Uterus (tissue), 4 donors: ENCODE measurements at places on chromosomes 3 and 15. TPM values are rescaled to one million over a fixed set of nuclear protein-coding genes. Genes with fewer than 3 reads are reported as not detected.

DNA sequence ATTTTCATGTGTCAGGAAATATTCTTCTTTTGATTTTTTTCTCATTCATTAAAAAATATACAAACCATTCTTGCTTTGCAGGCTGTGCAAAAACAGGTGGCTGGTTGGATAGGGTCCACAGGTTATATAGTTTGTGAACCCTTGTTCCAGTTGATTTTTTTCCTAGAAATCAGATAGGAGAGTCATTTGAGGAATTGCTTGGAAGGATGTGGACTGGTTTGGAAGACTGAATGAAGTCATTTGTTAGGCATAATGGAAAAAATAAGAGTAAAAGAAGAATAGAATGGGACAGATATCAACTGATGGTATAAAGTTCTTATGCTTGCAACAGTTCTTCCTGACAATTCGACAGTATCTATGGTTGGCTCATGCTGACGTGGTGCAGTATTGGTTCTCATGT is 189.4 kb downstream of the PTPRG start:
- H3K27ac ChIP-seq, result no peak overlapping the region
- no peak for DNase-seq
- H3K4me1 ChIP-seq, result no peaks in the 10 kb centered on the region
- no peak overlapping the region for H3K4me3 ChIP-seq
- no peaks in the 10 kb centered on the region for H3K27me3 ChIP-seq

DNA sequence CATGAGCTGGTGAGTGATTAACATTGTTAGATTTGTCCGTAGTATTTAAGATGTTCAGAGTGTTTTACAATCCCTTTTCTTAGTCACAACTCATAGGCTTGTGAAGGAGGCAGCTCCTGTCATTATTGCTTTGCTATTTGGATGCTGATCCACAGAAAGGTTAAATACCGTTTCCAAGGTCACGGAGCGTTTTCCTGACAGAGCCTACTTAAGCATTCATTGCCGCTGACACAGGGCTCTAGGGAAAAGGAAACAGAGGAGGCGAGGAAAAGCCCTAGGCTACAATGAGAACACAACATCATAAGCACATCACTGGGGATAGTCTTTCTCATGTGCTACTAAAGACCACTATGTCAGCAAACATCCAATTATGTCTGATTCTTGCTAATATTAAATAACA is 38.5 kb upstream of the CPB1 start:
- DNase-seq, result no peak
- H3K27me3 ChIP-seq, result no peaks in the 10 kb centered on the region
- no peaks in the 10 kb centered on the region for H3K4me1 ChIP-seq

DNA sequence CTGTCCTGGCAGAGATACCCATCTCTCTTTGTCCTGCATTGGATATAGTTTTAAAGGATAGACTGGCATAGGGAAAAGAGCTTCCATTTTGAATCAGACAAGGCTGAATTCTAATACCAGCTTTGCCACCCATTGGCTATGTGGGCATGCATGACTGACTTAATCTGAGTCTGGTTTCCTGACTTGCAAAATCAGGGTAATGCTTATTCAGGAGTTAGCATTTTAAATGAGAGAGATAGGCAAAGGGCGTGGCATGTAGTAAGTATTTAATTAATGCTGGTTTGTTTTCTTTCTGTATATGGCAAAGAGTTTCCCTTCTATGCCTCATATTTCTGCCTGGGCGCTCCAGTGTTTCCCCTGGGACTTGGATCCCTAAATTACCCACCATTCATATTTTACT is 492.9 kb downstream of the IGSF11 start:
- H3K36me3 ChIP-seq, result no peaks in the 10 kb centered on the region
- H3K4me1 ChIP-seq, result no peaks in the 10 kb centered on the region
- DNase-seq, result no peak
- H3K4me3 ChIP-seq, result no peak overlapping the region

GRCh38 chr3:55305696-55306485 is 181.2 kb downstream of the WNT5A start:
- no peak overlapping the region for H3K4me3 ChIP-seq
- H3K36me3 ChIP-seq, result no peaks in the 10 kb centered on the region
- no peaks in the 10 kb centered on the region for H3K4me1 ChIP-seq
- no peaks in the 10 kb centered on the region for H3K27me3 ChIP-seq
- H3K27ac ChIP-seq, result peak overlapping the region; percentile 5

DNA sequence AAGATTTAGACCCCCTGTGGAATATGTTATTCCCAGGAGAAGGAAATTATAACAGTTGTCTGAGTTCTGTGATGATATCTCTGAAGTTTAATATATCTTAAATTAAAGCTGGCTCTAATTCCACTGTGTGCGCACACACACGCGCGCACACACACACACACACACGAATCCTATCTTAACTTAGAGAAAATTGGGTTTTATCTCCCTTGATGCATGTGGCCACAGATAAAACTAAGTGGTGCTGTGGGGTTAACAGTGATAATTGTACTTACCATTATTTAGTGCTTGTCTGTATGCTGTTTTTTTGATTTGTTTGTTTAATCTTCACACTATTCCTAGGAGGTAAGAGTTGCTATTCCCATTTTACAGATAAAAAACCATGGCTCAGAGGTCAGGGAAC is 7.4 kb downstream of the EEFSEC start:
- H3K27me3 ChIP-seq, result no peaks in the 10 kb centered on the region
- H3K4me1 ChIP-seq, result no peaks in the 10 kb centered on the region
- no peak overlapping the region for H3K27ac ChIP-seq
- no peak for DNase-seq
- no peak overlapping the region for H3K4me3 ChIP-seq

- no peak for DNase-seq
- H3K4me1 ChIP-seq, result no peaks in the 10 kb centered on the region
- H3K36me3 ChIP-seq, result no peaks in the 10 kb centered on the region
- H3K27me3 ChIP-seq, result no peaks in the 10 kb centered on the region
- H3K4me3 ChIP-seq, result no peak within 1 kb of the TSS
Observed at GRCh38 chr15:58431221-58432149, at the start of gene LIPC. Gene LIPC (plus strand): TSS chr15:58431991. CDS start chr15:58432033, 42 bp downstream.

GRCh38 chr3:168534761-168535160 is 439.0 kb upstream of the GOLIM4 start:
- no peak for DNase-seq
- H3K4me1 ChIP-seq, result no peaks in the 10 kb centered on the region
- H3K27ac ChIP-seq, result no peak overlapping the region
- no peak overlapping the region for H3K4me3 ChIP-seq
- H3K36me3 ChIP-seq, result no peaks in the 10 kb centered on the region

GRCh38 chr3:181613191-181613590 is 98.5 kb upstream of the SOX2 start:
- H3K4me1 ChIP-seq, result no peaks in the 10 kb centered on the region
- no peak overlapping the region for H3K27ac ChIP-seq
- H3K27me3 ChIP-seq, result no peaks in the 10 kb centered on the region
- no peak overlapping the region for H3K4me3 ChIP-seq
- H3K36me3 ChIP-seq, result no peaks in the 10 kb centered on the region

GRCh38 chr3:134374105-134374790 is at the start of gene AMOTL2:
Gene AMOTL2 (minus strand): TSS chr3:134374447. CDS start chr3:134371433, 3,014 bp downstream.
- H3K27ac ChIP-seq, result peak within 1 kb of the TSS; percentile 99
- H3K27me3 ChIP-seq, result no peaks in the 10 kb centered on the region
- H3K4me3 ChIP-seq, result peak within 1 kb of the TSS; percentile 89
- no peaks in the 10 kb centered on the region for H3K36me3 ChIP-seq
- peak; percentile 93 for DNase-seq

DNA sequence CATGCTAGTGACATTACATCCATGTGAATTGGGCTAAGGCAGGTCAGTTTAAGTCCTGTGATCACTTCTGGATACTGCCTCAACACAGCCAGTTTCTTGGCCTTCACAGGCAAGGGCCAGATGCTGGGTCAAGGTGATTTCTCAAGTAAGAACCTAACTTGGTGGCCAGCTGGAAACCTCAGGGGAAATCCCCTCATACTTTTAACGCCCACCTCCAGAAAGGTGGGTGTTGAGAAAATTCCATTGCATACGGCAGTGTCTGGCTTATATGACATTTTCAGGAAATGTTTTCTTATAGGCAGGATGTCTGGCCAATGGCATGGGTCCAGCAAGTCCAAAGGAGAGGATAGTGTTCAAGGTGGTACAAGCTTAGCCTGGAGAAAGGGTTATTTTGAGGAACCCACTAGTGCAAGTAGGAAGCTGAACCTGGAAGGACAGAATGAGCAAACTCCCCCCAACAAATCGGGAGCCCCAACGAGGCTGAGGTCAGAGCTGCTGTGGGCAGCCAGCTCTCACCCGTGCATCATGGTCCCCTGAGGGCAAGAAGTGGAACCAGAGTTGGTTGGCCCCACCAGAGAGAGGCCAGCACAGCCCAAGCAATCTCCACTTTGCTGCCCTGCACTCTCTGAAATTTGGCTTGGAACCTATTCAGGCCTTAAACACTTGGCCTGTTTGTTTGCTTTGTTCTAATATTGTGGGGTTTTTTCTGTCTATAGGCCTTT is 135.4 kb downstream of the PDE8A start:
- no peaks in the 10 kb centered on the region for H3K4me1 ChIP-seq
- H3K27me3 ChIP-seq, result no peaks in the 10 kb centered on the region
- H3K4me3 ChIP-seq, result no peak overlapping the region

DNA sequence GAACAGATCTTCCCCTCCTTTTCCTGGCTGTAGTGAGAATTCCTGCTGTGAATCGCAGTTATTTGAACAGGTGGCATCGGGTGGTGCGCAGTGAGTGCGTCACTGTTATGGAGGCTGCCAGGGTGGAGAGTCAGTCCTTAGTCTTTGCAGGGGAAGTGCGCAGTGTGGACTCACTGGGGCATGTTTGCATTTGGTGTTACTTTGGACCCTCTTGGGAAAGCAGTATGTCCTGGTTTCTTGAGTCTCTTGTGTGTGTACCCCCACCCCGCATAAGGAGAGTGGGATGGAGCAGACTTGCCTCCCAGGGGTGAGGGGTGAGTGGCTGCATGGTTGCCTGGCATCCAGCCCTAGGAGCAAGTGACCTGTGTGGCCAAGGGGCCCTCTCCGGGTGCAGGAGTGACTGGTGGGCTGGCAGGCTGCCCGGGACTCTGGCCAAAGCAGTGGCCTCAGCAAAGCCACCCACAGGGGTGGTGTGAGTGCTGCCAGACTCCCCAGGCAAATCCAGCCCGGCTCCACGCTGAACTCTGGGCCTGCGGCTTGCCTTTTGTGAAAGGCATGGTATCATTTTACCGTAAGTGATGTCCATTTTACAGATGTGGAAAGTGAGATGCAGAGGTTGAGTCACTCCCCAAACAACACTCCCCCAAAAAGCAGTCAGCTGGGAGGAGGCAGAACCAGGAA is 46.4 kb downstream of the DNASE1L3 start:
- peak; percentile 48 for DNase-seq
- H3K27ac ChIP-seq, result peak overlapping the region; percentile 75
- no peaks in the 10 kb centered on the region for H3K36me3 ChIP-seq
- no peak overlapping the region for H3K4me3 ChIP-seq
- no peaks in the 10 kb centered on the region for H3K27me3 ChIP-seq

DNA sequence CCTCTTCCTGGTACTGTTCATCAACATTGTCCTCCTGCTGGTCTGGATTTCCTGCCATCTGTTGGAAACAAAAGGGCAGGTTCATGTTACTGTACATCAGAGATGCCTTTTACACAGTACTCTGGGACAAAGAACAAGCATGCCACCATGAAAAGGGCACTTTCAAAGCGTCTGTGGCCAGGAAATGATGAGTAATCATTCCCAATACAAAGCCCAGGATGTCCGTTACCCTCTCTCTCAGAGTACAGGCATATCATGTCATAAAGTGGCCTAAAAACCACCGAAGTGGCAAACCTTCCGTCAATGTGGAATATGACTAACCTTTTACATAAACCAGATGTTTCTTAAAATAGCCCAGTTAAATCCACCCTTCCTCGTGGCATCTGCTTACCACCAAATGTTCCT is 71.2 kb downstream of the GOLIM4 start:
- no peak overlapping the region for H3K4me3 ChIP-seq
- H3K4me1 ChIP-seq, result no peaks in the 10 kb centered on the region
- H3K36me3 ChIP-seq, result no peaks in the 10 kb centered on the region
- no peaks in the 10 kb centered on the region for H3K27me3 ChIP-seq
- H3K27ac ChIP-seq, result no peak overlapping the region

- H3K36me3 ChIP-seq, result no peaks in the 10 kb centered on the region
- H3K4me3 ChIP-seq, result peak overlapping the region; percentile 43
- no peak for DNase-seq
- H3K27me3 ChIP-seq, result no peaks in the 10 kb centered on the region
- no peaks in the 10 kb centered on the region for H3K4me1 ChIP-seq
- peak overlapping the region; percentile 7 for H3K27ac ChIP-seq
Observed at GRCh38 chr3:112302881-112303763, 9.1 kb upstream of the SLC9C1 start.

- no peaks in the 10 kb centered on the region for H3K36me3 ChIP-seq
- DNase-seq, result no peak
- H3K4me1 ChIP-seq, result no peaks in the 10 kb centered on the region
- no peaks in the 10 kb centered on the region for H3K27me3 ChIP-seq
Observed at GRCh38 chr15:72592097-72592496, 62.4 kb upstream of the GOLGA6B start.

- H3K36me3 ChIP-seq, result no peaks in the 10 kb centered on the region
- H3K27me3 ChIP-seq, result no peaks in the 10 kb centered on the region
- no peak for DNase-seq
- no peaks in the 10 kb centered on the region for H3K4me1 ChIP-seq
- no peak overlapping the region for H3K27ac ChIP-seq
Observed at GRCh38 chr3:133487204-133487603, 86.3 kb upstream of the CDV3 start.

DNA sequence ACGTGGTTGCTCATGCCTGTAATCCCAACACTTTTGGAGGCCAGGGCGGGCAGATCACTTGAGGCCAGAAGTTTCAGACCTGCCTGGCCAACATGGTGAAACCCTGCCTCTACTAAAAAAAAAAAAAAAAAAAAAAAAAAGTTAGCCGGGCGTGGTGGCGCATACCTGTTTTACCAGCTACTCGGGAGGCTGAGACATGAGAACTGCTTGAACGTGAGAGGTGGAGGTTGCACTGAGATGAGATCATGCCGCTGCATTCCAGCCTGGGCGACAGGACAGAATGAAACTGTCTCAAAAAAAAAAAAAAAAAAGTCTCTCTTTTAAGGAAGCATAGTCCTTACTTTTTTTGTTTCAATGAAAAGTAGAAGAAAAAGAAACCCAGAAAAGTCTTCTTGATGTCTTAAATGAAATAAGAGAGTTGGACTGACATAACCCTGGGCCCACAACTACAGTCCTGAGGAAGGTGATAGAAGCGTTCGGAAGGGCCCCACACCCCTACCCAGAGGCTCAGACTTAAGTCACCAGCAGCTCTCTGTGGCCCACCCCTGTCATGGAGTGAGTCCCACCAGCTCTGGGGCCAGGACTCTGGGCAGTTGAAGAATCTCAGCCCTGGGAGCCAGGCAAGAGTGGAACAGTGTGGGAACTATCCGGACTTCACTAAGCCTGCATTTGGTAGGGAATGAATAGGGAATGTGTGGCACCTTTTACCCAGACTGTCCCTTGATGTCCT is 2.6 kb downstream of the NME9 start:
- H3K4me3 ChIP-seq, result no peak overlapping the region
- DNase-seq, result no peak
- no peaks in the 10 kb centered on the region for H3K27me3 ChIP-seq
- peaks cover 3% of the 10 kb centered on the region for H3K4me1 ChIP-seq

The CCR8 gene
- total RNA-seq, result not detected

The THRB gene
- 28.2 TPM for total RNA-seq

The SAMD7 gene
- not detected for total RNA-seq

The EIF4A2 gene
- 1,121 TPM for total RNA-seq

The TMA7 gene
- 195 TPM for total RNA-seq

The IL5RA gene
- 3.6 TPM for total RNA-seq

The STAG1 gene
- total RNA-seq, result 99.3 TPM

The KLHL40 gene
- total RNA-seq, result not detected

The CA12 gene
- 0.29 TPM for total RNA-seq

The ITPKA gene
- total RNA-seq, result not detected
